ENCODE measurements at places on chromosomes 4 and X.

GRCh38 chr4:41144040-41144379, 70.3 kb downstream of the APBB2 start:
- no peak for DNase-seq

DNA sequence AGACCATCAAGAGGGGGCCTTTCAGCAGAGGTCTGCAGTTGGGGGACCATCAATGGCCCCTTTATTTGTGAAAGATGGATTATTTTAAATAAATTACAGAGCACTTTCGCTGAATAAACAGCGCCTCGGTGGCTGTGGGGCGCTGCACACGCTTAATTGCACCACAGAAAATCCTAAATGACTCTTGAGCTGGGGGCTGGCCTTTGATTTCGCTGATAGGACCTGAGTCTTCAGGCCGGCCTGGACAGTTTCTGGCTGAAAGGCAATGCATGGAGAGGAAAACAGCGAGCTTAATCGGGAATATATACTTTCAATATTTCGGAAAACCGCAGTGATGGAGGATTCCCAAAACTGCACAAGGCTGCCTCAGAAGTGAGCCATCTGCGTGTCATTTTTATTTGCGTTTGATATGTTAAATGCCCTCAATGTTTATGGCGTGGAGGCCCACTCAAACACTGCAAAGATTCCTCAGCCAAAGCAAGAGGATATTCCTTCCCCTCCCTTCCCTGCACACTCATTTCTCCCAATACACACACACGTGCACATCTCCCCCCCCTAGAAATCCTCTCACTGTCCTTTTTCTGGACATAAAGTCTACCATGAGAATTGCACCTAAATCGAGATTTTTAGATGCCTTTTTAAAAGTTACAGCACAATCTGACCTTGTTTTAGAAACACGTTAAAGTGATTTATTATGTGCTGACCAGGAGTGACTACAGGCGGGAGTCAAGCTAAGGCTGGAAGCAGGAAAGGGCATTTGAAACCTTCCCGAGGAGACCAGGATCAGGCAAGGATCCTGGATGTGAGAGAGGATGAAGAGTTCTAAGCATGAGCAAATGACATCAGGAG, 340.7 kb downstream of the RAB28 start:
- no peak for DNase-seq

DNA sequence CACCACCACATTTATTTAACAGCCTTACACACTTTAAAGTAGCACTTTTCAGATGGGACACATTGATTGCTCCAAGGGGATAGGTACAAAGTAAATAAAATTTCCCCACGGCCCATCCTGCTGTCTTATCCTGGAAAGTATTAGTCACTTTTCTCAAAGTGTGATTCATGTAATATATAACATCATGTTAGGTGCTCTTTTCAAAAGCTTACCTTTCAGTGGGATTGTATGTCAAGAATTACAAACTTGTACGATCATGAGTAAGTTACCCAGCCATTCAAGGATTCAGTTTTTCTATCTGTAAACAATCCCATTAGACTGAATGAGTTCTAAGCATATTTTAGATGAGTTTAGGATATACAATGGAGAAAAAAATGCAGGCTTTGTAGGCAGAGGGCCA, 876.6 kb upstream of the GRID2 start:
- DNase-seq, result no peak

DNA sequence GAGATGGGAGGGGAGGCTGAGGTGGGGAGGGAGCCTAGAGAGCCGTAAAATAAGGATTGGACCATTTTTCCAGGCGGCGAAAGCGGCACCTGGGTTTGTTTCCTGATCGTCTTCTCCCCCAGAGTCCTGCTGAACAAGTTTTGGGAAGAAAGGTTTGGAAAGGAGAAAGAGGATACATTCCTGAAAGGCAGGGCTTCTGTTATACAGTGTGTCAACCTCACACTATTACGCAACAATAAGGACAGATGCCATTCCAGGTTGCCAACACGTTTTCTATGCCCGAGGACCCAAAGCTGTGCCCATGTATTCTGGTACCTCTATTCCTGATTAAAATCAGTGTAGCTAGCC, 658 bp downstream of the SCOC start:
- no peak for DNase-seq

DNA sequence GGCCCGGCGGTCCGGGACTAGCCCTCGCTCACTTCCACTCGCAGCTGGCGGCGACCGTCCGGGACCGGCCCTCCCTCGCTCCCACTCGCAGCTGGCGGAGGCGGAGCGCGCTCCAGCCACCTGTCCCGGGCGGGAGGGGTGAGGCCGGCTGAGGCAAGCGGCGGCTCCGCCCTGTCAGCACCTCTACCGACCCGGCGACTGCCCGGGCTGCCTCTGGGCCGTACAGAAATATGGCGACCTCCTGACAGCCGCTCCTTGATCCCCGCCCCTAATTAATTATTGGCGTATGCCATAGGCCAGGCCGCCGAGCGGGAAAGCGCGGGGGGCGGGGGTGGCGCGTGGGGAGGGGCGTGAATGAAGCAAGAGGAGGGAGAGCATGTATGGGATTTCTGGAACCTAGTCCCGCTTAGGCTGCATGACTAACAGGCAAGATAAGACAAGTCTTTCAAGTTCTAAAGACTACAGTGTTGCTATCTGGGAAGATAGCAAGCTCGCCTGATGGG, at the start of gene MORC4:
Gene MORC4, minus strand, starts transcription at position 200 of the 503 bp plus-strand sequence. CDS start 243 bp downstream, outside the sequence.
- DNase-seq, result peak; percentile 72

DNA sequence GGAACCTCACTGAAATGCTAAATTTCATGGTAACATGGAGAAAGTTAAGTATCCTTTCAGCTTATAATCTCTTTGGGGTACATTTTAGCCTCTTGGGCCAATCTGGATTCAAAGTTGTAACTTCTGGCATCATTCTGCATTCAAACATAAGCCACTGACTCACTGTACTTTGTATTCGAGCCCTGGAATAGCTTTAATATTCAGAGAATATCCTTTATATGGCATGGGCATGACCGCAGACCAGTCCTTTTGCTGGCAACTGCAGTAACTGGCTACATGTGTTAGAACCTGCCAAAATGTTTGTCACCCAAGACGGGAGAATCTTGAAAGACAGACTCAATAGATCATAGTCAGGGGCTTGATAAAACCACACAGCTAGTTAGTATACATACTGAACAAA, 3.3 kb downstream of the GASK1B start:
- DNase-seq, result no peak

- DNase-seq, result no peak
Measured at GRCh38 chrX:3094261-3094660, 53.0 kb downstream of the ARSF start.

DNA sequence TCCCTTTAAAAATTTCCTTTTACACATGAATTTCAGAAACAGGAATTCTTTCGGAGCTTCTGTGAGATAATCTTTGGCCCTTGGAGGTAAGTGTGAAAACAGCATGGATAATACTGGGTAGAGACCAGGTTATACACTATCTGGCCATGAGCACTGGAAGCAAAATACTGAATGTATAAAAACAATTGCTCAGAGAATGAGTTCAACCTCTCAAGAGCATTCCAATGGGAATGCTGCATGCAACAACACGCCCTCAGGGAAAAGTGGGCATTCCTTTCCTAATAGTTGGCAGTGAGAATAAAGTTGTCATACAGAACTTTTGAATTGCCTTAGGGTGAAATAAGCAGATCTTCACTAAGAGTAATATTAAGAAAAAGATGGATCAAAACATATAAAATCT, 574.8 kb upstream of the DIPK2B start:
- DNase-seq, result no peak

GRCh38 chrX:100368167-100368566, 41.9 kb downstream of the PCDH19 start:
- DNase-seq, result peak; percentile 29

Measured in NCI-H1092 treated with DMSO at 0.1 percent for 48 hours (cell line).